SHP77 treated with DMSO at 0.1 percent for 48 hours (cell line): ENCODE measurements at places on chromosomes 1 and 21.

- DNase-seq, result peak; percentile 62
Measured at GRCh38 chr1:208834381-208835096, 590.4 kb upstream of the PLXNA2 start.

- DNase-seq, result no peak
Measured at GRCh38 chr1:34213956-34214355, 37.2 kb downstream of the C1orf94 start.

DNA sequence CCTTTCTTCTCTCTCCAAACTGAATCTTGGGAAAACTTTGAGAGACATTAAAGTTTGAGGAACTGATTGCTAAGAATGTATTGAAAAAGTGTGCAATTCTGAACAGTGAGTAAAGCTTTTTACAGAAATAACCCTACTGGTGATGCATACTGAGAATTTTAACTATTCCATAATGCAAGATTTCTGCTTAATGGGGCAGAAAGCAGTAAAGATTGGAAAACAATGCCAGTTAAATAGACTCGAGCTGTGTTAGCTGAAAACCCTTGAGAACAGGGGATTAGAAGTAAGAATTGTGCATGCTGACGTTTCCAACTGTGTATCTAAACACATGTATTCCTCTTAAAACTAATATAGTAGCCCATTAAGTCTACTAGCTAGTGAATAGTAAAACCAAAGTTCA lies 1500.2 kb upstream of the PRMT6 start:
- DNase-seq, result no peak

DNA sequence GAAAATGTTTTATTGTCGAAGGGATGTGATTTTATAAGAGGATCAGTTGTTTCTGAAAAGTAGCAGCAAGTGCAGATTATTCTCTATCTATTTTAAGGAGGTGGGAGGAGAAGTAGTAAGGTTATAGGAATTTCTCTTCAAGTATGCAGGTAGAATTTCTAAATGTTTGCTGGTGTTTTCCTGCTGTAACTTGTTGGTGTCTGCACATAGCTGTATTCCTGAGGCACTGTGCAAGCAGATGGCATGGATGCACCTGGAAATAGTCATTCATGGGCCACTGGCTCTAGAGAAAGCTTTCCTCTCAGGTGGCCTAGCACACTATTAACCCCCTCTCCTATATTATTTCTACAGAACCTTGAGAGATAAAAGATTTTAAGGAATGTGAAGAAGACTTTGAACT lies 30.3 kb upstream of the PODN start:
- no peak for DNase-seq

GRCh38 chr1:171816300-171816901 lies 24.9 kb upstream of the DNM3 start:
- DNase-seq, result no peak

DNA sequence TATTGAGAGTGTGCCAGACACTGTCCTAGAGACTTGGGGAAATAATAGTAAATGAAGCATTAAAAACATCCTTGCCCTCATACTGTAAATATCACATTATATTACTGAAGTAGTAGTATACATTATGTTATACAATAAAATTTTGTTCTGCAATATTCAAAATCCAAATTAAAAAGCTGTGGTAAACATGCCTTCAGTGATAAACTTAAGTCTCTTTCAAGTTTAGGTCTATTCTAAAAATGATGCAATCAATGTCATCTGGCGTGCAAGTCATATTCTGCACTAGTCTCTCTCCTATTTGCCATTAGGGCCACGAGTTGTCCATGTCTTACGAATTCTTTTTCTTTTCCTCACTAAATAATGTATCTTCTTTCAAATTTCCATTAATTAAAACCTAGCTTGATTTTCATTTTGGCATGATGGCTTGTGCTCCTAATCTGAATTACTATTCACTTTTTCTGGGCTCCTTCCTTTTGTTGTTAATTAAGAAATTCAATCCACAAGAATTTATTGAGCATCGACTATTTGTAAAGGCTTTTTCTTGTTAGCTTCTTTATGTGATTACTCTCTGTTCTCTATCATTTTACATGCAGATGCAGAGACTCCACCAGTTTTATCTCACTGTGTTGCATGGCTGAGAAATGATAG lies 130.7 kb downstream of the COQ8A start:
- DNase-seq, result no peak

DNA sequence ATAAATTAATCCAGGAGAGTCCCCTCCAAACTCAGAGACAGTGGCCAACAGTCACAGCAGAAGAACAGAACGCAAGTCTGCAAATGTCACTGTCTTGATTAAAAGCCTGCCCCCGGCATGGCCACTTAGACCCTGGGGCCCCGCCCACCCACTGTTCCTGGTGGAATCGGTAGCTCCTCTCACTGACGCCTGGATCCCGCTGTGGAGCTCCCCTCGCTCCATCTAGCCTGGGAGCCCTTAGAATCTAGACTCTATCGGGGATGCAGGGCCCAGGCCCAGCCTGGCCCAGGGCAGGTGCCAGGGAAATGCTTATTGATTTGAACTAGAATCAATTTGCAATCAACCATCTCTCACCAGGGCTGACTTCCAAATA lies 21.4 kb upstream of the PLEKHG5 start:
- DNase-seq, result no peak

GRCh38 chr1:1989789-1990188 lies 13.8 kb downstream of the CFAP74 start:
- no peak for DNase-seq

GRCh38 chr21:34603002-34603709 lies 11.8 kb downstream of the RCAN1 start:
- DNase-seq, result no peak

DNA sequence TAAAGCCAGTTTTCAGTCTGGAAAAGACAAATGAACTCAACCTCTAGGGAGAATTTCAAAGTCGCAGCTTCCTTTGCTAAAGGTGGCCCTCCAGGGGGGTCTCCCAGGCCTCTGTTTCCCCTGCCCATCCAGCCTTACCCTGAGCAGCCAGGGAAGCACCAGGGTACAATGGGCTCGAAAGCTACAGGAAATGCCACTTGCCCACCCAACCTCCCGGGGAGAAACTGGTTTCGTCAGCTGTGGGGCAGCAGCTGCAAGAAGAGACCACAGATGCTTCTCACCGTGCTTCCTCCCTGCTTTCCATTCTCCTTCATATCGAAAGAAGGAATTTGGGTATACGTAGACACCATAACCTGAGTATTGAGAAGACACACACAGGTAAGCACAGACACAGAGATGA lies 1.7 kb downstream of the MORN1 start:
- no peak for DNase-seq

DNA sequence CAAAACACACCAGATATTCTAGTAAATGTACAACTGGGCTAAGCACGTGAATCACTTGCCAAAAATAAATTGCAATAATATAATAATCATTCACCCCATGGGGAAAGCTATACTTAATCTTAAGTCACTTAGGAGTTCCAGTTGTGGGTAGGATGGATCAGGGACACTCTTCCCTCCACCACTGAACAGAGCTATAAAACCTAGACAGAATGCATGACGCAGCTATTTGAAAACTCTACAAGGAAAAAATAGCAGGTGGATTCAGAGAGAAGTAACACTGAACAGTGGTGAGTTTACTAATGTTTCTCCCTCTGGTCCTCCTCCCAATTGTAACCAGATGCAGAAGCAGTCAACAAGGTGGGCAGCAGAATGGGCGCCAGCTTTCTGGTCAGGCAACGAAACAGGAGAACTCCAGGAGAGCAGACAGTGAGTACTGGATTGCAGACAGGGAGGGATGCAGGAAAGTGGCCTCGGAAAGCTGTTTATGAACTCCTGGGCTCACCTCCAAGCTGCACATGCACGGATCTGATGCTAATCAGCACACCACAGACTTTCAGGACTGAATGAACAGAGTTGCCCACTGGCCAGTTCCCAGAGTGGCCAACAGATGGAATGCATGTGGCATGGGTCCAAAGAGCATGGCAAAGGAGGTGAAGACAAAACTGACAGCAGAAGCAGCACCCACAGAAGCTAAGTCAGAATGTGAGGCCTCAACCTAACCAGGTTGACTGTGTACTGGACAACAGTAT lies 41.4 kb downstream of the TARBP1 start:
- no peak for DNase-seq

DNA sequence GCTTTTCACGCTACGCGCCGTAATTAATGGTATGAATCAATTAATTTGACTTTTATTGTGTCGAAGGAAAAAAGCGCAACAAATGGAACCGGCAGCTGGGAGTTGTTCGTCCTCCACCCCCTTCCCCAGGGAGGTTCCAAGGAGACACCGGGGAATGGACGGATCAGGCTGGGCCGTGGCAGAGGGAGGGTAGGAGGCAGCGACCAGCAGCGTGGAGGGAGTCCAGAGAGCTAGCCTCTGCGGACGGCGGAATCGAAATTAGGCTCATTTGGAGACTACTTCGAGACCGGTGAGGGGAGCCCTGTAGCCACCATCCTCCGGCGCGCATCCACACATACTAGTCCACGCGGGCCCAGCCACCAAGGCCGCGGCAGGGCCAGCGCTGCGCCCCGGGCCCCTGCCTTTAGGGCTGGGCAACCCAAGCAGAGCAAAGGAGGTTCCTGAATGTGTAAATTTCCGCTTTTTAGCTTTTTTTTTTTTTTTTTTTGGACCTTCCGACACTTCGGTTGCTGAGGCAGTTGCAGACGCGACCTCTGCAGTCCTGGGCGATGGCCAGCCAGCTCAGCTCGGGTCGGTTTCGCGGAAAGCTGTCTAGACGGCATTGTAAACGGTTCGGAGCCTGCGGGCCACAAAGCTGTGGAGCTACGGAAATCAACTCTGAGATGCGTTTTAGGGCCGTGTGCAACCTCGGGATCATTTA lies 2.2 kb upstream of the FOXD3 start:
- DNase-seq, result no peak

GRCh38 chr1:162018418-162018817 lies 5.3 kb downstream of the OLFML2B start:
- DNase-seq, result no peak

DNA sequence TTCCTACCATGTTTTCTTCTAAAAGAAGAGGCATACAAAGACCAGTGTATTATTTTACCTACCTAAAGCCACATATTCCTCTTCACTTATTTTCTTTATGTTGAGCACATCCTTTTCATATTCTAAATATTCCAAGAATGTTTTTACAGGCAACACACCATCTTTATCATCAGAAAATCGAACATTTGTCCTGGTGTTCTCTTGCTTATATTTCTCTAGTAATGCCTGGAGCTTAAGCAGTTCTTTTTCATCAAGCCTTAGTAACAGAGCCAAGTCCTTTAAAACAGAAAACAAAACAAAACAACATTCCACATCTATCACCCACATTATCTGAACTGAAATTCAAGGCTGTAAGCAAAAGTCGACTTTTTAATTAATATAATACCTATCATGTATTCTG lies 88.7 kb downstream of the IARS2 start:
- no peak for DNase-seq

- DNase-seq, result peak; percentile 68
Measured at GRCh38 chr1:83583351-83584014, 415.4 kb downstream of the TTLL7 start.

DNA sequence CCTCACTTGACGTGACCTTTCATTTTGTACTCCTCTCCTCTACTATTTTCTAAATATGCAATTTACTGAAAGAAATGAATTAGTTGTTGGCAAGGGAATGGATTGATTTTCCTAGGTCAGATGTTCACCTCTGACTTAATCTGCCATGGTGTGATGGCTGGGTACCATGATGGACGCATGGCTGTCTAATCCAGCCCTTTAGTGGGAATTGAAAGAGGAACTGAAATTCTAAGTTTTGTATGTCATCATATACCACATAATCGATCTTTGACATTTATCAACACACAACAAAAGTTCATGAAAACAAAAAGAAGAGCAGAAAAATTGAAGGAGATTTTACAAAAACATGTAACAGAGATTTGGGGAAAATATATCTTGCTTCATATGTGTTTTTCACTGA lies 331.3 kb upstream of the SNX7 start:
- DNase-seq, result no peak

GRCh38 chr1:172809750-172810149 lies 150.8 kb downstream of the FASLG start:
- DNase-seq, result no peak

GRCh38 chr1:171196351-171196750 lies 11.3 kb downstream of the FMO2 start:
- no peak for DNase-seq

DNA sequence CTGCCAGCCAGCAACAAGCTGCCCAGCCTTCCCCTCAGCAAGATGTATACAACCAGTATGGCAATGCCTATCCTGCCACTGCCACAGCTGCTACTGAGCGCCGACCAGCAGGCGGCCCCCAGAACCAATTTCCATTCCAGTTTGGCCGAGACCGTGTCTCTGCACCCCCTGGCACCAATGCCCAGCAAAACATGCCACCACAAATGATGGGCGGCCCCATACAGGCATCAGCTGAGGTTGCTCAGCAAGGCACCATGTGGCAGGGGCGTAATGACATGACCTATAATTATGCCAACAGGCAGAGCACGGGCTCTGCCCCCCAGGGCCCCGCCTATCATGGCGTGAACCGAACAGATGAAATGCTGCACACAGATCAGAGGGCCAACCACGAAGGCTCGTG lies 13.3 kb upstream of the PIGV start:
- DNase-seq, result no peak

DNA sequence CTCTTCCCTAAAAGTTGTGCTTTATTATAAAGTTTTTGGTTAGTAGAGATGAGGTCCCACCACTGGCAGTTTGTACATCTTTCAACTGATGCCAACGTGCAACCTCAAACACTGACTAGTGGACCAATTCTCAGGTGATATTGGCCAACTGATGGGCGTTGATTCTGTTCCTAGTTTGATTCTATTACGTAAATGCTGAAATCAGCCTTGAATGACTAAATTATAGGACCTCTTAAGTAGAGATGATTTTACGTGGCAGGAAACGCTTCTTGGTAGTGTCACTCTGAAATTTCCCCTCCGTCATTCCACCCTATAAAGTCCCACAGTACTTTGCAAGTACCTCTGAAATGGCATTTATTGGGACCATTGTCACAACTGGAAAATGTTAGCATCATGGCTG lies 8.8 kb upstream of the FNDC7 start:
- DNase-seq, result no peak

DNA sequence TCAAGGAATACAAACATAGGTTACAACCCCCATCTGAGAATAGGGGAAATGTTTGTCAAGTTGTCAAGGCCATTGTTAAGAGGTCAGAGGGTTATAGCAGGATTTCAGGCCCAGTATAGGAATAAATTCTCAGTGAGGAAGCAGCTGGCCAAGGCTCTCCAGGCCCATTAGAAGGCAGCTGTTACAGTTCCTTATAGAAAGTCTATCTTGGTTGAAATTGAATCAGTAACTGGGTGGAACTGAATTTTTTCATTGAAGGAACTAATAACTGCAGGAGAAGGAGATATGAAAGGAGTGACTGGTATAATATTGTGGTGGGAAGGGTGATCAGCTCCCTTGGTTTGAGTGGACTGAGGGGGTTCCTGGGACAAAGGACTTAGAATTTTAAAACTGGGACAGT lies 134.1 kb downstream of the CYYR1 start:
- no peak for DNase-seq

DNA sequence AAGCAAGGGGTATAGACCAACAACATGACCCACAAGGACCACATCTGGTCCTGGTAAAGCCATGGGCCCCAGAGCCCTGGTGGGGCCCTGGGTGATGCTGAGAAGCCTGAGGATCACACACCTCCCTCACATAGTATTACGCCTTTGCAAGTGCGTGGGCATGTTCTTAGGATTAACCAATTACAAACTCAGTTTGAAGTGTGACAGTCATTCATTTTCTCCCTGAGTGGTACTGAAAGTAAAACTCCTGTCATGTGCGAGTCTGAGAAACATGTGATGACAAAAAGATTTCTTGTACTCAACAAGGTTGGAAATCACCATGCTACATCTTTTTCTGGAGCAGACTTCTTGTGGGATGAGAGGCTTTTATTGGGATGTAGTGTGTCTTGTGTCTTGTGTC lies 315.3 kb upstream of the DUSP10 start:
- DNase-seq, result no peak

- DNase-seq, result no peak
Measured at GRCh38 chr21:37006486-37007291, at the start of gene RIPPLY3. RIPPLY3 (plus strand) TSS chr21:37006702; CDS start chr21:37006773, 71 bp downstream.
